ENCODE measurements at places on chromosomes 4 and X.

DNA sequence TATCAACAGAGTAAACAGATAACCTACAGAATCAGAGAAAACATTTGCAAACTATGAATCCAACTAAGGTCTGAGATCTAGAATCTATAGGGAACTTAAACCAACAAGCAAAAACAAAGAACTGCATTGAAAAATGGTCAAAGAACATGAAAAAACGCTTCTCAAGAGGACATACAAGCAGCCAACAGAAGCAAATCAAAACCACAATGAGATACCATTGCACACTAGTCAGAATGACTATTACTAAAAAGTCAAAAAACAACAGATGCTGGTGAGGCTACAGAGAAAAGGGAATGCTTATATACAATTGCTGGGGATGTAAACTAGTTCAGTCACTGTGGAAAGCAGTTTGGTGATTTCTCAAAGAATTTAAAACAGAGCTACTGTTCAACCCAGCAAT is 255.7 kb downstream of the TMEM47 start:
- DNase-seq = no peak

DNA sequence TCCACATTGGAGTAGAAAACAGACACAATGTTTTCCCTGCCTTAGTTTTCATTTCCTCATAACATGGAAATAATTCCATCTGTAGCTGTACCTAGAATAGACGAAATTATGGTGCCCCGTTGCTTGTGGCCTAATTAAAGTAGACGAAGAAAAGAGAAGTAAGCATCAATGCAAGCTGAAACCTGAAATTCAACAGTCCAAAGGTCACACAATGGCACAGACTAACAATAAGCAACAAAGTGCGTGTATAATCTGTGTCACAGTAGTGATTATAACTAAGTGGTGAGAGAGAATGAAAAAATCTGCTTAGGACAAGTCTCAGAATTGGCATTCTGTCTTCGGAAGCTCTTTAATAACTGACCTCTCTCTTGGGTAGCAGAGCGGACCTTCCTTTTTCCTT is 24.3 kb downstream of the MAGEB17 start:
- no peak for DNase-seq

GRCh38 chrX:20595928-20596575 is 329.3 kb upstream of the RPS6KA3 start:
- DNase-seq = no peak

DNA sequence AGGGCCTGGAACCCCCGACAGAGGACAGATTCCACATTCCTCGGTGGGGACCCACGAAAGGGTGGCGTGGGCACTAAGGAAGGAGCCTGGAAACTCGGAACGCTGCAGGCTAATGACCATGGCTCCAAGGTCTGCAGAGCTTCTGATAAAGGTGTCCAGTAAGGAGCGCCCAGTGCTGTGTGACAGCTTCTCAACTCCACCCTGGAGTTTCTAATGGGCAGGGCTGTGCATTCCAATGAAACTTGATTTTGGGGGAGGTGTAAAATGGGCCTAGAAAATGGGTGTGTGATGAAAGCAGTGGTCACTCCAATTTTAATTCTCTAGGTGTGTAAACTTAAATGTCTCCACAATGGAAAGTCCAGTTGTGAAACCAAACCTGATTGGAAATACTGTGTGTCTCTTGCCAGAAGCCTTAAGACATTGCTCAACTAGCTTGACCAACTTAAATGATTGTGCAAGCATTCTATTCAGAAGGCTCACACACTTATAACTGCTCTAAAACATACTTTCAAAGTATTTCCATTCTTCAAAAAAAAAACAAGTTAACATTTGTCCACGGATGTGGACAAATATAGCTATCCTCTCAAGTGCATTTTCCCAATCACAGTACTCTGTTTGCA is 52.1 kb downstream of the XAGE2 start:
- DNase-seq = no peak

DNA sequence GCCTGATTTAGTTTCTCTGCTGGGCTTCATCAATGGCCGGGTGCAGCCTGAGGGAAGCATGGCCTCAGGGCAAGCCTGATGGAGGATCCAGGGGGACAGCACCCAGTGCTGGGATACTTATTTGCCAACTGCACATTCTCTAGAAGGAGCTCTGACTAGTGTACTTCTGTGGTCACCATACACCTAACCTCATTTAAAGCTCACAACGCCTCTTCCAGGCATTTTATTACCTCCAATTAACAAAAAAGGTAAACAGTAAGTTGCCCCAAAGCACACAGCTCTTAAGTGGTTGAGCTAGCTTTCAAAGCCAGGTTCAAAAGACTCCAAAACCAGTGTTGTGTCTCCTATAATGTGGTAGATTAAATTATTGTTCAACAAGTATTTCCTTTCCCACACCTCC is 26.8 kb upstream of the ATXN3L start:
- no peak for DNase-seq

- no peak for DNase-seq
Measured at GRCh38 chr4:106647451-106647850, 278.9 kb upstream of the GIMD1 start.

DNA sequence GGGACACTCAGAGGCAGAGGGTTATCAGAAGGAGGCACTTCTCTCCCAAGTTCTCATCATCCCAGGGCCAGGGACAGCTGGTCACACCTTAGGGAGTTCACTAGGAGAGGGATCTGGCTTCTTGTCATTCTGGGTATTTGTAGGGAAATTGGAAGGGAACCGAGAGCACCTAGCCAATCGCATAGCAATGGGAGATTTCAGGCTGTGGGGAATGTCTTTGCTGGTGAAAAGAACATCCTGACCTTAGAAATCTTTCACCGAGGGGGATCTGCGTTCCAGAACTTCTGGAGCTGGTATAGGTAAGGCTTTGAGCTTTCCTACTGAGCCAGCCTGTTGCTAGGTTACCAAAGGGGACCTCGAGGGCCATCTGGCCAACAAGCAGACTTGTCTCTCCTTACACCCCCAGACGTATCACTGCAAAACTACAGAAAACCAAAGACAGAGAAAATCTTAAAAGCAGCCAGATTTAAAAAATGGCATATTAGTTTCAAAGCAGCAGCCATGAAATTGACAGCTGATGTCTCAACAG is 6.8 kb downstream of the HTT-AS start:
- DNase-seq = no peak

- DNase-seq = no peak
Measured at GRCh38 chr4:133143775-133144430, 5.2 kb upstream of the PCDH10 start.

DNA sequence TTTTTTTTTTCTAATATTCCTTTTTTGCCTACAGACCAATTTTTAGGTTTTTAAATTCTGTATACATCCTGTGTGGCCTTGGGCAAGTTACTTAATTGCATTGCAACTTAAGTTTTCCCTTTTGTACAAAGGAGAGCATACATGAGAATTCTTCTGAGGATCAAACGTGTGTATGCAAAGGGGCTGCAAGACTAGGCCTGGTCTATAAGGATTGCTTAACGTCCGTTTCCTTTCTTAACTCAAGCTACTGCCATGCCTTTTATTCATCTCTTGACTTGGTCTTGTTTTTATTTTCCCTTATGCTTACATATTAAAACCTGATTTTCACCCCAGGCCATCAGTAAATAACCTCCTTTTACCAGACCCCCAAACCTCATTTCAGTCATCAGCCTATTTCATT is 13.6 kb downstream of the RBPJ start:
- DNase-seq = no peak

DNA sequence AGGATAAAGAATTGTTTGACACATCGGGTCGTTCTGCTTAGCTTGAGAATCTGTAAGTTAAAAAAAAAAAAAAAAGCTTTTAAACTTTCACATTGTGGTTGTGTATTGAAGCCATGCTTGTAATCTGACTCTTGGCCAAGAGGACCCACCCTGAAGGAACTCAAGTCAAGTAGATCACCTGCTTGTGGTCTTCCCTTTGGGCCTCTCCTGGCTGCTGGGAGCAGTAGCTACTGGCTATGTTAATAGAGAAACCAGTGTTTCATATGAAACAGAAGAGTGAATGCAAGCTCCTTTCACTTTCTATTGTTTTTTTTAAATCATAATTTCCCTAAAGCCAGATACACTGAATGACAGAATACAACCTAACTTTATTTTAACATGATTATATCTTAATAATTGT is 402.4 kb upstream of the NDST4 start:
- DNase-seq = peak; percentile 1

- no peak for DNase-seq
Measured at GRCh38 chr4:51880016-51880915, 37.3 kb downstream of the DCUN1D4 start.

DNA sequence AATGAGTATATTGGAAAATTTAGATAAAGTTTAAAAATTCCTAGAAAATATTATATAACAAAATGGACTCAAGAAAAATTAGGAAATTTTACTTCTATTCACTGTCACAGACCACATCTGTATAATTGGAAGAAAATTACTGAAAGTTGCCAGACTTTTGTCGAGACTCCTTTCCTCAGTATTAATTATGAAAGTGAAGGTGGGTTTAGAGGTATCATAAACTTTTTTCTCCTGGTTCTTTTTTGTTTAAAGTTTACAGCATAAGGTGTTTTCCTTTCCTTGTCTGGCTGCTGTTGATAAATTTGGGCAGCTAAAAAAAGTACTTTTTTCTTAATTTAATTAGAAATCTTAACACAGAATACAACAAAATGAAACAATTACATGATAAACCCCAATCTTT is 6.7 kb upstream of the TEX13D start:
- DNase-seq = no peak
